A549 treated with CORT108297 at 1 μM for 4 hours (cell line): ENCODE measurements at places on chromosomes 4 and X. TPM values are rescaled to one million over a fixed set of nuclear protein-coding genes. Genes with fewer than 3 reads are reported as not detected.

Gene HSFX3
- total RNA-seq = not detected in 5 replicates

Gene SSX2B
- total RNA-seq = not detected in 5 replicates

Gene BTC
- total RNA-seq = 1.2 to 1.6 TPM (median 1.3 TPM) in 5 replicates

Gene PRDM8
- 0.14 to 0.46 TPM (median 0.29 TPM) in 5 replicates for total RNA-seq

Gene ARHGAP36
- total RNA-seq = not detected in 5 replicates

Gene UGT2A2
- not detected in 5 replicates for total RNA-seq

Gene ARX
- 0.25 to 0.58 TPM (median 0.41 TPM) in 5 replicates for total RNA-seq

Gene CXorf49
- not detected in 5 replicates for total RNA-seq

Gene LUZP4
- total RNA-seq = not detected in 5 replicates

Gene MOB1B
- 4.7 to 7.0 TPM (median 6.4 TPM) in 5 replicates for total RNA-seq

Gene RNF128
- total RNA-seq = 0.06 to 0.10 TPM (median 0.09 TPM) in 3 of 5 replicates, not detected in the others

Gene ASB11
- total RNA-seq = not detected in 5 replicates

Gene APLN
- 0.70 to 0.85 TPM (median 0.79 TPM) in 5 replicates for total RNA-seq

Gene ZFYVE28
- 1.9 to 2.7 TPM (median 2.4 TPM) in 5 replicates for total RNA-seq

Gene HSFX4
- not detected in 5 replicates for total RNA-seq

Gene TASL
- total RNA-seq = not detected in 5 replicates

Gene NXF2
- total RNA-seq = not detected in 5 replicates

Gene RAB39B
- 0.60 to 1.2 TPM (median 0.76 TPM) in 5 replicates for total RNA-seq

Gene AFM
- total RNA-seq = not detected in 5 replicates

Gene OPRPN
- total RNA-seq = not detected in 5 replicates

Gene ARHGAP6
- 0.01 to 0.03 TPM in 2 of 5 replicates, not detected in the others for total RNA-seq

Gene TCEAL4
- total RNA-seq = 106 to 162 TPM (median 113 TPM) in 5 replicates

Gene LDOC1
- total RNA-seq = 83.3 to 109 TPM (median 106 TPM) in 5 replicates

Gene SPIN3
- total RNA-seq = 6.3 to 7.5 TPM (median 7.2 TPM) in 5 replicates

Gene MMRN1
- not detected in 5 replicates for total RNA-seq

Gene ARMCX2
- total RNA-seq = 0.08 to 0.11 TPM in 2 of 5 replicates, not detected in the others

Gene MAGEA3
- 2.5 to 4.4 TPM (median 3.3 TPM) in 5 replicates for total RNA-seq

Gene TMEM164
- total RNA-seq = 46.9 to 59.2 TPM (median 50.8 TPM) in 5 replicates

Gene SMIM20
- total RNA-seq = 22.2 to 30.6 TPM (median 25.1 TPM) in 5 replicates

Gene ASMT
- 0.12 to 0.44 TPM (median 0.32 TPM) in 4 of 5 replicates, not detected in the other for total RNA-seq

Gene SLC25A6
- total RNA-seq = 394 to 502 TPM (median 486 TPM) in 5 replicates

Gene DGAT2L6
- total RNA-seq = not detected in 5 replicates

Gene PLK4
- total RNA-seq = 13.8 to 15.7 TPM (median 14.8 TPM) in 5 replicates

Gene SPANXA1
- 0.16 to 0.42 TPM (median 0.18 TPM) in 3 of 5 replicates, not detected in the others for total RNA-seq

Gene BMP3
- not detected in 5 replicates for total RNA-seq

Gene GAGE12J
- not detected in 5 replicates for total RNA-seq

Gene SMR3B
- not detected in 5 replicates for total RNA-seq

Gene FAT4
- 1.1 to 2.1 TPM (median 1.8 TPM) in 5 replicates for total RNA-seq

Gene DDIT4L
- total RNA-seq = 0.37 to 0.62 TPM (median 0.43 TPM) in 5 replicates

Gene BRCC3
- 21.0 to 30.6 TPM (median 25.9 TPM) in 5 replicates for total RNA-seq

Gene CT45A5
- total RNA-seq = 0.08 to 0.42 TPM in 2 of 5 replicates, not detected in the others

Gene MAPK10
- 0.22 to 0.71 TPM (median 0.43 TPM) in 5 replicates for total RNA-seq

Gene SMAD1
- total RNA-seq = 9.0 to 13.8 TPM (median 10.3 TPM) in 5 replicates

Gene ZNF157
- 0.05 TPM in 1 of 5 replicates, not detected in the others for total RNA-seq

Gene SYNPO2
- 1.1 to 1.8 TPM (median 1.5 TPM) in 5 replicates for total RNA-seq

Gene PORCN
- 15.4 to 18.8 TPM (median 17.6 TPM) in 5 replicates for total RNA-seq

Gene KLF3
- total RNA-seq = 10.1 to 12.9 TPM (median 11.8 TPM) in 5 replicates

Gene CLDN24
- not detected in 5 replicates for total RNA-seq

Gene GYPA
- not detected in 5 replicates for total RNA-seq

Gene MAGEA9B
- not detected in 5 replicates for total RNA-seq

Gene FAM184B
- total RNA-seq = 0.01 to 0.06 TPM (median 0.05 TPM) in 5 replicates

Gene TKTL2
- total RNA-seq = not detected in 5 replicates

Gene TRPC5OS
- total RNA-seq = not detected in 5 replicates

Gene MGAT4D
- not detected in 5 replicates for total RNA-seq

Gene TEX13C
- total RNA-seq = 0.02 TPM in 1 of 5 replicates, not detected in the others

Gene NLGN3
- total RNA-seq = 0.95 to 1.2 TPM (median 1.1 TPM) in 5 replicates

Gene SLC9B1
- 0.08 to 0.09 TPM in 2 of 5 replicates, not detected in the others for total RNA-seq
